Activated T-helper 1 cell treated with anti-CD3 and anti-CD28 coated beads, Interleukin-12 subunit alpha, Interleukin-12 subunit beta, Interleukin-2, Interleukin-4 antibody, amounts not matched to agents 30 ng/mL and 10 ng/mL and 1 ng/mL, durations not matched to agents 14 hours and 24 hours and 36 hours (primary cell): ENCODE measurements at places on chromosomes 2 and 18. TPM values are rescaled to one million over a fixed set of nuclear protein-coding genes. Genes with fewer than 3 reads are reported as not detected.

DNA sequence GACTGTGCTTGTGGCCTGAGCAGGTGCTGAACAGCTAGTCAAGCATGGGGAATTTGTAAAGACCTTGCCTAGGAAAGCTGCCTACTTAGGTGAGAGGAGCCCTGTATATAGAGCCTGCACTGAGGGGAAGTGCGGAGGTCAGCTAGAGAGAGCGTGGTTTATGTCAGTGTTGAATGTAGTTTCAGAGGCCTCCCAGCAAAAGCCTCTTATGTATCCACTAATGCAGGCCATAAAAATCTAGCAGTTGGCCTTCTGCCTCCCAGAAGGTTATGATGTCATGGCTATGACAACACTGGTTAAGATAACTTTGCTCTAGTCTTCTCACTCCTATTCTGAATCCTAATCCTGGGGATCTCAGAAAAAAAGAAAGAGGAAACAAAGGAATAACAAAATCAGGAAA is 88.9 kb downstream of the ASXL3 start:
- DNase-seq = no peak

GRCh38 chr18:28059861-28060260 is 117.1 kb downstream of the CDH2 start:
- no peak for DNase-seq

GRCh38 chr2:168661863-168662256 is 140.6 kb upstream of the NOSTRIN start:
- no peak for DNase-seq

DNA sequence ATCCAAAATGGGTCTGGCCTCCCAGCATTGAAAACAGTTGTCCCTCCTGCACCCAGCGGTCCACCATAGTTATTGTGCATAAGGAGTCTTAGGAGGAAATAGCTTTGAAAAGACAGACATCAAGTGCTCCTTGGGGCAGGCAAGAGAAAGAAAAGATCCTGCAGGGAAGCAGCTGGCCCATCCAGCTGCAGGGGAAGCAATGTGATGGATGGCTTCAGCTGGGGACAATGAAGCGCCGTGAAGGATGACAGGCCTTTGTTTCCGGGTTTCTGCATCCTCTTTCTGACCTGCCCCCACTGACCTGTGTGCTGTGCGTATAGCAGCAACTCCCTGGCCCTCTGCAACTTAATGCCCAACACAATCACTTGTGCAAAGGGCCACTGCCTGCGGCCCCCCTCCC is 142.9 kb upstream of the NCKAP5 start:
- DNase-seq = no peak

DNA sequence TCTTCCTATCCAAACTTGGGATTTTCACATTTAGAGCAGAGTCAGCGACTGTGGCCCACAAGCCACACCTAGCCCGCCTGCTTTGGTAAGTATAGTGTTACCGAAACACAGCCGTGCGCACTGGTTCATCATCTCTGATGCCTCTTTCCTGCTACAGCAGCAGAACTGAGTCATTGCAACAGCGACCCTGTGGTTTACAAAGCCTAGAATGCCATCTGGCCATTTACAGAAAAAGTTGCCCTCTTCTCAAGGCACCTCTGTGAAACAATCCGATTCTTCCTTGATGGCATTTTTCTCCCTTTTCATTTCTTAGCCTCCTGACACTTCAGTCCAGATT is 10.7 kb upstream of the IAH1 start:
- DNase-seq = no peak

DNA sequence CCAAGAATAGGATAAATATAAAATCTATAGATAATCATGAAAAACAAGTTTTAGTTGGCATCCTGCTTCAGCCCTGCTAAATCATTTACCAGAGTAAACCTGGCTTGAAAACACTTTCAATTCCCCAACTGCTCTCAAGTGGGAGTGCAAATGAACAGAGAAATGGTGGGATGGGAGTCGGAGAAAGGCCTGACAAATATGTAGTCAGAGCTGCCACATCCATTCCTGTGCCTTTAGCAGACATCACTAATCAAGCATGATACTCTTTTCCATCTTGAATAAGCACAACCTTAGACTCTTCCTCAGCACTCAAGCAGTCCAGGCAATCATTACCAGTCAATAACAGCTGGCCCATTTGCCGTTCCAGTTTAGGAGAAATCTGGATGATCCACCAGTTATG is 101.3 kb downstream of the ANKRD44 start:
- DNase-seq = no peak

DNA sequence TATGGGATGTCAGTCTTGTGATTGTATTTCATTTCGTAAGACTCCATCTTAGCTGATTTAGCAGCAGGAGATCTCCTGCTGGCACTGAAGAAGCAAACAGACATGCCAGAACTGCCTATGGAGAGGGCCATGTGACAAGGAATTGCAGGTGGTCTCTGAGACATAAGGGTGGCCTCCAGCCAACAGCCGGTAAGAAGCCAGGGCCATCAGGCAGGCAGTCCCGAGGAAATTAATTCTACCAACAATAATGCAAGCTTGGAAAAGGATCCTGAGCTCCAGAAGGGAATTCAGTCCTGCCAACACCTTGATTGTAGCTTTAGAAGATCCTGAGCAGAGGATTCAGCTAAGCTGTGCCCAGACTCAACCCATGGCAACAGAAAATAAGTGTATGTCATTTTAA is 87.1 kb upstream of the DNAJC10 start:
- DNase-seq = no peak

Gene DSEL
- 0.03 and 0.05 TPM in 2 replicates for total RNA-seq

Gene IL1RL2
- 0.16 TPM in 1 of 2 replicates, not detected in the other for total RNA-seq

Gene UGT1A9
- total RNA-seq = not detected in 2 replicates

Gene HOXD12
- total RNA-seq = not detected in 2 replicates

Gene TUBA3D
- total RNA-seq = not detected in 2 replicates

Gene MAP2
- total RNA-seq = not detected in 2 replicates

Gene ANKRD44
- total RNA-seq = 153 and 159 TPM in 2 replicates
